ENCODE measurements at places on chromosomes 4 and X.

GRCh38 chr4:183349673-183350072 is 27.4 kb upstream of the CLDN24 start:
- H3K27ac ChIP-seq = no peak overlapping the region
- H3K4me3 ChIP-seq = no peak overlapping the region
- H3K4me1 ChIP-seq = no peaks in the 10 kb centered on the region
- no peak for DNase-seq

- H3K4me3 ChIP-seq = no peak overlapping the region
- no peak for DNase-seq
These were observed 795.6 kb upstream of the GALNTL6 start for GRCh38 chr4:171017593-171017992.

GRCh38 chrX:77937291-77937690 is 26.8 kb downstream of the ATP7A start:
- DNase-seq = no peak
- no peaks in the 10 kb centered on the region for H3K36me3 ChIP-seq
- no peaks in the 10 kb centered on the region for H3K27me3 ChIP-seq
- no peaks in the 10 kb centered on the region for H3K4me1 ChIP-seq
- no peak overlapping the region for H3K4me3 ChIP-seq

DNA sequence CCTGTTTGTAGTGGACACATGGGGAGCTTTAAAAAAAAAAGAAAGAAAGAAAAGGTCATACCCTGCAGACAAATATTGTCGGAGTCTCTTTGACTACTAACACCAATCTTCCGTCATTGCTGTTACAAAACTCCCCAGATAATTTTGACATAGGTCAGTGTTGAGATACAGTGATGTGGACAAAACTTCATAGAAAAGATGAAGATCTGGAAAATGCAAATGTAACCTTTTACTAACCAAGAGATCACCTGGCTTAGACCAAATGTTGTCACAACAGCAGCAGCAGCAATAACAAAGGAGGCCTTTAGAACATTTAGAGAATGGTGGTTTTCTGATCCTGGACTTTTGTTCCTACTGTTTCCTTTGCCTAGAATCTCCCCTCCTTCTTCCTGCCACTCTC is 8.1 kb upstream of the COMMD8 start:
- H3K36me3 ChIP-seq = no peaks in the 10 kb centered on the region
- H3K4me1 ChIP-seq = no peaks in the 10 kb centered on the region
- DNase-seq = no peak
- no peak overlapping the region for H3K4me3 ChIP-seq
- no peaks in the 10 kb centered on the region for H3K27me3 ChIP-seq

- H3K27me3 ChIP-seq = no peaks in the 10 kb centered on the region
- 0 out of 2 replicates have a peak, but pooled peaks cover 4% of the 10 kb centered on the region for H3K4me1 ChIP-seq
- H3K27ac ChIP-seq = no peak overlapping the region
These were observed 45.7 kb downstream of the MID1 start for GRCh38 chrX:10574663-10575062.

DNA sequence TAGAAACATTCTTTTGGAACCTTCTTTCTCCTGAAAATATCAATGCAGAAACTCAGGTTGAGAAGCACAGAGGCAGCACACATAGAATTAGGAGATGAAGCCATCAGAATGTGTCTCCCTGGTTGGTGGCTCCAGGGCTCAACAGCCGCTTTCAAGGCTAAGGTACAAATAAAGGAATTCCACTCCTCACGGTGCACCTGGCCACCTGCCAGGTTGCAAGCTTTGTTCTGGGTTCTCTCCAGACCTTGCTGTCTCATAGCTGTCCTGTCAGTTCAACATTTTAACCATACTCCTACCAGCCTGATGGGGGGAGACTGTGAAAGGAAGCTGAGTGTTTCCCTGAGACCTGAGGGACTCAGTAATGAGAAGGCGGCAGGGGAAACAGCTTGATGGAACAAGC is 96.3 kb upstream of the HPF1 start:
- H3K27me3 ChIP-seq = no peaks in the 10 kb centered on the region
- no peak overlapping the region for H3K4me3 ChIP-seq
- H3K4me1 ChIP-seq = no peaks in the 10 kb centered on the region
